ENCODE measurements at places on chromosomes 2 and 18. TPM values are rescaled to one million over a fixed set of nuclear protein-coding genes. Genes with fewer than 3 reads are reported as not detected.
A peak's percentile ranks its signal among the peaks of the same experiment; 100 is the strongest.

- H3K36me3 ChIP-seq, result peaks cover 1% of the 10 kb centered on the region
- no peak for DNase-seq
- H3K4me3 ChIP-seq, result no peak overlapping the region
Observed at GRCh38 chr18:69715191-69715795, 232.4 kb downstream of the CD226 start.

Gene REG1B
- total RNA-seq, result not detected

Gene DNPEP
- total RNA-seq, result 74.2 TPM

DNA sequence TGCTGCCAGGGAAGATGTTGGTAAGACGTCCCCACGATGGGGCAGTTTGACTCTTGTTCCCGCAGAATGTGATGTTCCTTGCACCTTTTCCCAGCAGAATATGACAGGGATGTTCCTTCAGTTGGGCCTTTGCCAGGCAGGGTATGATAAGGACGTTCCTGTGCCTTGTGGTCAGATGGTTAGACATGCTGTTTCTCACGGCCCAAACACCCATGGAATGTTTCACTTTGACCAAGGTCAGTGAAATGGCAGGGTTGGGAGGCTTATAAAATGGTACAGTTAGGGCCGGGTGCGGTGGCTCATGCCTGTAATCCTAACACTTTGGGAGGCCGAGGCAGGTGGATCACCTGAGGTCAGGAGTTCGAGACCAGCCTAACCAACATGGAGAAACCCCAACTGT, 40.3 kb upstream of the YPEL5 start:
- no peaks in the 10 kb centered on the region for H3K4me1 ChIP-seq
- H3K36me3 ChIP-seq, result no peaks in the 10 kb centered on the region
- no peaks in the 10 kb centered on the region for H3K27me3 ChIP-seq
- no peak for DNase-seq
- no peak overlapping the region for H3K27ac ChIP-seq

DNA sequence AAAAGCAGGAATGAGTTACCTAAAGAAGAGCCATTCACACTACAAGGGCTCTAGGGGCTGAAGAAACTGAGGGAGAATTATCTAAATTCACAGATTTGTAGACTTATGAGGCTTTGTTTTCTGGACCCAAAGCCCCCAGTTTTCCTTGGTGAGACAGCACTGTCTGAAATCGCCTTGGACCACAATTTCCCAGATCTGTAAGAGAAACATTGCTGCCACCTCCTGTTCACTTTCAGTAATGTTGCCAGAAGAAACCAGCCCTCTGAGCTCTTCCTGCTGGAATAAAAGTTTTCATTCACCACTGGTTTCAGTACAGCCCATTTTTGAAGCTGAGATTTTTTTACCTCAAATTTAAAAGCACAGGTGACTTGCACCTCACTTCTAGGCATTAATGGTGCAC, 169.2 kb downstream of the CDH20 start:
- H3K4me3 ChIP-seq, result no peak overlapping the region
- H3K36me3 ChIP-seq, result no peaks in the 10 kb centered on the region
- H3K4me1 ChIP-seq, result no peaks in the 10 kb centered on the region
- no peak overlapping the region for H3K27ac ChIP-seq
- H3K27me3 ChIP-seq, result peaks cover 18% of the 10 kb centered on the region
- DNase-seq, result peak; percentile 21

Gene FTCDNL1
- total RNA-seq, result 5.2 TPM

DNA sequence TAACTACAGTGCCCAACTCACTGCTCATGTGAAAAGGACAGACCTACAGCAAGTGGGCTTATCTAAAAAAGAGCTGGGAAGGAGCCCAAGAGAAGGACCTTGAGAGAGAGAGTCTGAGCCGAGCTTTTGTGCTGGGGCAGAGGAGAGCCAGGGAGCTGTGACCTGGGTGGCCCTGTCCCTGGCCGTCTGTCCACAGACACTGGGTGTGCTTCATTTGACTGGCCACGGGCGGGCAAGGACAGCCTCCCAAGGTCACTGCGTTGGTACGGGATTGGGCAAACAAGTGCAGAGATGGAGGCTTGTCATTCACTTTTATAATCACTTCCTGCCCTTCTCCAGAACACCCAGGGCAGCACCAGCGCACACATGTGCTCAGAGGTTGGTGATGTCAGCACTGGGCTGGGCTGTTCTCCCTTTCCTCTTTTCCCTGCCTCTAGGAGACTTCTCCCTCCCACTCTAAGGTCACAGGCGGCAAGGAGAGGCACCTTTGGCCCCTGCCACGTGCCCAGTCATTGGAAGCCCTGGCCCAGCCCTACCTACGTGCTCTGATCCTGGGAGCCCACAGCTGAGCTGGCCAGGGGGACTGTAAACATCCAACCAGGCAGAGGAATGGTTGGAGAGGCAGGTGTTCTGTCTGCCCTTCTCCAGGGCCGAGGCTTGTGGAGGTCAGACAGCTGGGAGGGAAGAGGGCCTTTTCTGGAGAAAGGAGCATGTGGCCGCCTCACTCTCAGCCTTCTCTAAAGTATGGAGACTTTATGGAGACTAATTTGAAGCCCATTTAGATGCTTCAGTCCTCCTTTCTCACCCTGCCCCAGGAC, 6.4 kb upstream of the PSD4 start:
- H3K4me3 ChIP-seq, result peak overlapping the region; percentile 61
- peak overlapping the region; percentile 99 for H3K27ac ChIP-seq
- no peaks in the 10 kb centered on the region for H3K27me3 ChIP-seq
- peak; percentile 74 for DNase-seq
- H3K4me1 ChIP-seq, result peaks cover 71% of the 10 kb centered on the region

Gene EML6
- total RNA-seq, result 0.38 TPM

- H3K27ac ChIP-seq, result no peak overlapping the region
- peaks cover 12% of the 10 kb centered on the region for H3K27me3 ChIP-seq
- no peak overlapping the region for H3K4me3 ChIP-seq
Observed at GRCh38 chr2:39506215-39506614, 69.1 kb upstream of the MAP4K3 start.

DNA sequence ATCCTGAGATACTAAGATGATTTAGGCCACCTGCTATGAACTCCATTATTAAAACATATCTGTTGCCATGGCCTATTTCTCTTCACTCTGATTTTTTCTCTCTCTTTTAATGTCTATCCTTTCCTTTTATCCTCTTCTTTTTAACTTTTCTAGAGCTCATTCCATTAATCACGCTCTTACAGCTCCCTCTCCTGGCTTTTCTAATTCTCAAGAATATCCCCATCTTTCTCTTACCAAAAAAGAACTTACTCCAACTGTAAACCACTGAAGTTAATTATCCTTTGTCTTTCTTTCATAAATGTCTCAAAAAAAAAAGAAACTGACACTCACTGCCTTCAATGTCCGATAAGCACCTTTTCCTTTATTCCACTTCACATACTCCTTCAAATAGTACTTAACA, 7.9 kb downstream of the PPP3R1 start:
- no peaks in the 10 kb centered on the region for H3K27me3 ChIP-seq
- no peak overlapping the region for H3K4me3 ChIP-seq
- H3K4me1 ChIP-seq, result peaks cover 27% of the 10 kb centered on the region
- no peak for DNase-seq

Gene SERPINB3
- total RNA-seq, result not detected

Gene POU3F3
- not detected for total RNA-seq

DNA sequence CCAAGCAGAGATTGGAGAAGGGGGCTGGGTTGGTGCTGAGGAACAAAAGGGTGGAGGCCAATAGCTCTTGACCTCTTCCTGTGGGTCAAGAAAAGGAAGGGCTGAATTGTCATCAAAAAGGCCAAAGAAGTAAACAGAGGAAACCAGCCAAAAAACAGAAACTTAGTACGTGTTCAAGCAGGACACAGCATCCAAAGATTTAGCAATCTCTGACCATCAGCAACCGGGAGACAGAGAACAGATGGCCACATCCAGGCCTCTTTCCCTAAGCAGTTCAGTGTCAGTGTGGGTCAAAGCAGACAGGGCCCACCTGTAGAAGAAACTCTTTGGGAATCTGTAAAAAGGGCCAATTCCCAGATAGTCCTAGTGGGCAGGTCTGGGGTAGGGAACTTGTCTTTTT, 2.9 kb downstream of the DNPEP start:
- H3K4me1 ChIP-seq, result peaks cover 23% of the 10 kb centered on the region
- H3K36me3 ChIP-seq, result peaks cover 19% of the 10 kb centered on the region
- H3K27ac ChIP-seq, result no peak overlapping the region
- H3K27me3 ChIP-seq, result no peaks in the 10 kb centered on the region

DNA sequence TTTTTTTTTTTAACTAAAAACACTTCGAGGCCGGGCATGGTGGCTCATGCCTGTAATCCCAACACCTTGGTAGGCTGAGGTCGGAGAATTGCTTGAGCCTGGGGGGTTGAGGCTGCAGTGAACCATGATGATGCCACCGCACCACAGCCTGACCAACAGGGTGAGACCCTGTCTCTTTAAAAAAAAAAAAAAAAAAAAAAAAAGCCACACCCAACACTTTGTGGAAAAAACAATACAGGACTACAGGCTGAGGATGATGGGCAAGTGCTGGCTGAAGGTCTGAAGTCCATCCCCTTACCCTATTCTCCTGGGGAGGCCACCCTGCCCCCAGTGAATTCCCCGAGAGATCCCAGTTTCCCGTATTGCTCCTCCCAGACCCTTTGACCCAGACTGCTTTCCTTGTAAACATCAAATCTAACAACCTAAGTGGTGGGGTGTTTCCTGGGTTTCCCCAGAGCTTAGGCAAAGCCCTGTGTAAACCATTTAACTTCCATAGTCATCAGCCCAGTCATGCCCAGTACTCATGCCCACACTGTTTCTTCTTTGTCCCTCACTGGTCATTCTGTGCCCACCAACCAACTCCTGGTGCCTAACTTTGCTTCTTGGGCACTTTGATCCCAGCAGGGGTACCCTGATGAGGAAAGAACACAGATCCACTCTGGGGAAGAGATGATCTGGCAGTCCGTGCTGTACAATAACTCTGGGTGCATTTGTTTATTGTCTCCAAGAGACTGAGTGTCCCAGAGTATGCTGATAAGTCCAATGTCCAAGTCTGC, 5.8 kb upstream of the TMEM37 start:
- no peaks in the 10 kb centered on the region for H3K36me3 ChIP-seq
- H3K27me3 ChIP-seq, result peaks cover 48% of the 10 kb centered on the region
- no peaks in the 10 kb centered on the region for H3K4me1 ChIP-seq
- no peak overlapping the region for H3K27ac ChIP-seq
- no peak for DNase-seq

Gene PRKAG3
- not detected for total RNA-seq

- H3K27me3 ChIP-seq, result no peaks in the 10 kb centered on the region
- H3K4me3 ChIP-seq, result no peak overlapping the region
- no peak for DNase-seq
- peaks cover 51% of the 10 kb centered on the region for H3K4me1 ChIP-seq
Observed at GRCh38 chr2:176285321-176285720, 16.1 kb downstream of the MTX2 start.

- no peak overlapping the region for H3K4me3 ChIP-seq
- H3K27ac ChIP-seq, result no peak overlapping the region
- DNase-seq, result no peak
- H3K27me3 ChIP-seq, result no peaks in the 10 kb centered on the region
- H3K4me1 ChIP-seq, result peaks cover 22% of the 10 kb centered on the region
Observed at GRCh38 chr2:171959998-171960397, 37.7 kb downstream of the HAT1 start.

DNA sequence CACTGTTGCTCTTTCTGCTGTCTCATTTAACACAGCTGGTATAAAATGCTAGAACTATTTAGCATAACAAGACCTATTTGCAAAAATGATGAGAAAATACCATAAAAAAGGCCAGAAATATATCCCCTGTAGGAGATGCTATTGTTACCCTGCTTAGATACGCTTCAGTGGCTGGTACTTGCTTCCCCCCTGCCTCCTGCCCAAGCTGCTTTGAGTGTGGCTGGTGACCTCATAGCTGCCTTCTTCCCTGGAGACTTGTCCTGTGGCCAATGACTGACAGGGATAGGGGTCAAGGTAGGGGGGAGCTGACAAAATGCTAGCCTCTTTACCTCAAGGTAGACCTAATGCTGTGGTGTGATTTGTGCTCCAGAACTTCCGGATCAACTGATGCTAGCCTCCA, 150.2 kb upstream of the ZEB2 start:
- no peaks in the 10 kb centered on the region for H3K4me1 ChIP-seq
- peaks cover 12% of the 10 kb centered on the region for H3K27me3 ChIP-seq
- DNase-seq, result no peak
- H3K36me3 ChIP-seq, result no peaks in the 10 kb centered on the region

DNA sequence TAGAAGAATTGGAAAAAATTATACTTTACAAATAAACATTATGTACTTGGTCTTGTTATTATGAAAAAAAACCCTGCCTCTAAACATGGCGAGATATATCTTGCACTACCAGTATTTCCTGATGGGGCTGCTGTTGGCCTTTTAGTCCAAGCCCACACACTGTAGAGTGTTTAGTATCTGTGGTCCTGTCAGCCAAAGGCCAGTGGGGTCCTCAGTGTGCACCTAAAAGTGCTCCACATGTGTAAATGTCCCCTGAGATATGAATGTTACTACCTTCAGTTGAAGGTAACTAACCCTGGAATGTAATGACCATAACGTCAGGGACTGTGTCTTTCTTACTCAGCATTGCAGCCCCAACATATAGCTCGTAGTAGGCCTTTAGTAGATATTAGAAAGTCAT, 71.1 kb upstream of the HK2 start:
- H3K4me3 ChIP-seq, result no peak overlapping the region
- peaks cover 14% of the 10 kb centered on the region for H3K4me1 ChIP-seq
- H3K27ac ChIP-seq, result no peak overlapping the region

Gene PRSS56
- not detected for total RNA-seq

Gene B4GALT6
- total RNA-seq, result 2.7 TPM

Gene ERICH2
- total RNA-seq, result not detected

GRCh38 chr2:168773719-168774521, 28.5 kb upstream of the NOSTRIN start:
- no peak overlapping the region for H3K4me3 ChIP-seq
- no peaks in the 10 kb centered on the region for H3K4me1 ChIP-seq
- no peaks in the 10 kb centered on the region for H3K27me3 ChIP-seq
- H3K36me3 ChIP-seq, result peaks cover 24% of the 10 kb centered on the region
- no peak overlapping the region for H3K27ac ChIP-seq
- peak; percentile 21 for DNase-seq

DNA sequence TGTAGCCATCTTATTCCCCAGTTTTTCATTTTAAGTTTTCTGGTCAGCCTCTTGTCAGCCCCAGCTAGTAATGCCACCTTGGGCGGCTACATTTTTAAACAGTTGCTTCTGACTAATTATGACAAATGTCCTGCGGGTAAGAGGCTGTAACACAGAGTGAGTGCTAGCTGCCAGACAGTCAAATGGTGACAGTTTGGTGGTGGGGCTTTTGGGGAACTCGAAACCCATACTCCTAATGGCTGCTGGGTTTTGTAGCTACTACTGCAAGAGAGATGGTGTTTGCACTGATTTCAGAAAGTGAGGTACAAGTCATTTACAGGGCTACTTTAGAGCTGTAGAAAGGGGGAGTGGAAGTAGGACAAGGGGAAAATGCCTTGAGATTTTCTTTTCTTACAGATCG, 48.2 kb downstream of the ZCCHC2 start:
- H3K36me3 ChIP-seq, result peaks cover 50% of the 10 kb centered on the region
- peaks cover 2% of the 10 kb centered on the region for H3K4me1 ChIP-seq
- no peak overlapping the region for H3K27ac ChIP-seq
- no peak overlapping the region for H3K4me3 ChIP-seq
- no peak for DNase-seq

GRCh38 chr2:105338020-105338385, 663 bp downstream of the C2orf49 start:
- no peaks in the 10 kb centered on the region for H3K27me3 ChIP-seq
- peaks cover 31% of the 10 kb centered on the region for H3K4me1 ChIP-seq
- peaks cover 9% of the 10 kb centered on the region for H3K36me3 ChIP-seq
- peak overlapping the region; percentile 99 for H3K4me3 ChIP-seq

- H3K27me3 ChIP-seq, result peaks cover 9% of the 10 kb centered on the region
- H3K4me3 ChIP-seq, result no peak overlapping the region
- H3K4me1 ChIP-seq, result no peaks in the 10 kb centered on the region
- no peaks in the 10 kb centered on the region for H3K36me3 ChIP-seq
- no peak overlapping the region for H3K27ac ChIP-seq
- DNase-seq, result no peak
Observed at GRCh38 chr2:182186132-182186735, 200.6 kb downstream of the PPP1R1C start.
